T-helper 17 cell (primary cell): ENCODE measurements at places on chromosomes 7 and 10.

- peak; percentile 39 for DNase-seq
Measured at GRCh38 chr7:100604976-100605911, 3.1 kb downstream of the PCOLCE start.

GRCh38 chr7:36615852-36616540, 108.3 kb downstream of the AOAH start:
- no peak for DNase-seq

DNA sequence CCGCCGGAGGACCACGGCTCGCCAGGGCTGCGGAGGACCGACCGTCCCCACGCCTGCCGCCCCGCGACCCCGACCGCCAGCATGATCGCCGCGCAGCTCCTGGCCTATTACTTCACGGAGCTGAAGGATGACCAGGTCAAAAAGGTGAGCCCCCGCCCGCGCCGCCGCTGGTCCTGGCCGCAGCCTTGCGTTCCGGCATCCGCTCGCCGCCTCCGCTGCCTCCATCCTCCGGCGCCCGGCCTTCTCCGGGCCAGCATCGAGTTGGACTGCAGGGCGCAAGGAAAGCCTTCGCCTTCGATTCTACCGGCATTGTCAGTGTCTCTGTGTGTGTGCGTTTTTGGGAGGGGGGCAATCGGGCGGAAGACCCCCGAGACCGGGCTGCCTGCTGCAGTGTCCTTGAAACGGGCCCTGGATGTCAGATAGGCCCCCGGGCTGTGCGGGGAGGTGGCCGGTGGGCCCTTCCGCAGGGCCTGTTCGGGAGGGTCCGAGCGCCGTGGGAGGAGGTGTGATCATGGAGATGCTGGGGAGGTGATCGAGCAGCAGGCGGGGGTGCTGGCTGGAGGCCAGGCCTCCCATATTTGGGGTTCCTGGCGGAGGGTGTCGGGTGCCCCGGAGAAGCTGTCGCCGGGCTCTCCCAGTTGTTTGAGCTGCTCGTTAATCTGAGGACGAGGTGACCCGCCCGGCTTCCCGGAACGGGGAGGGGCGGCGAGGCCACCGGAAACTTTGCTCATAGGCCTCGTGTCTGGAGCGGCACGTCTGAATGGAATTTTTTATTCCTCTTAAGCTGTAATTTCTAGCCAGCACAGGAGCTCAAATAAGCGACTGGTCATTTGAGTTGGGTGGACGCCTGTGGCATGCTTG, 40.8 kb downstream of the HK1 start:
- peak; percentile 58 for DNase-seq

DNA sequence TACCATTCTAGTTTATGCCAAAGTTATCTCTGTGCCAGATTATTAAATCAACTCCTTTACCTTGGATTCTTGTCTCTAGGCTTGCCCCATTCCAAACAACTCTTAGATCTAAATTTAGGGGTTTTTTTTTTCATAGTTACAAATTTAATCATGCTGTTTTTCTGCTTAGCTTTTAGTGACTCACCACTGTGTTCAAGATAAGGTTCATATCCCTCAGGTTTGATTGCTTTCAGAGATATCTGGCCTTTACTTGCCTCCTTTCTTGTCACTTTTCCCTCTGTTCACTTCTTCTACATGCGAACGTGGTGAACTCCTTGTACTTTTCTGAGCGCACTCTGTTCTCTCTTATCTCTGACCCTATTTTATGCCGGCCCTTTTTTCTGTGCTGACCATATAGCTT, 78.2 kb downstream of the VPS50 start:
- no peak for DNase-seq

DNA sequence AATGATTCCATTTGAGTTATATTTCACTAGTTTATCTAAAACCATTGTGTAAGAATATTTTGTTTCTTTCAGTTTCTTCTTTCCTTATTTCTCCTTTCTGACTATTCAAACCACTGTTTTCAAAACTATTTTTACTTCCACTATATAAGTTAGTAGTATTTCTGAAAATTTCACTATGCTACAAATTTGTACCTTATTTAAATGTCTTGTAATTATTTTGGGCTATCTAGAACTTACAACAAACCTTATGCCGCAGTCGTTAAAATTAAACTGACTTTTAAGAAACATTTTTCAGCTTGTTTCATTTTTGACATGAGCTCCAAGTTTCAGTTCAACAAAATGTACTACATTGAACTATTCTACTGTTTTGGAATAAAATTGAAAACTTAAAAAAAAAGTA, 1.8 kb downstream of the TFEC start:
- DNase-seq: no peak

DNA sequence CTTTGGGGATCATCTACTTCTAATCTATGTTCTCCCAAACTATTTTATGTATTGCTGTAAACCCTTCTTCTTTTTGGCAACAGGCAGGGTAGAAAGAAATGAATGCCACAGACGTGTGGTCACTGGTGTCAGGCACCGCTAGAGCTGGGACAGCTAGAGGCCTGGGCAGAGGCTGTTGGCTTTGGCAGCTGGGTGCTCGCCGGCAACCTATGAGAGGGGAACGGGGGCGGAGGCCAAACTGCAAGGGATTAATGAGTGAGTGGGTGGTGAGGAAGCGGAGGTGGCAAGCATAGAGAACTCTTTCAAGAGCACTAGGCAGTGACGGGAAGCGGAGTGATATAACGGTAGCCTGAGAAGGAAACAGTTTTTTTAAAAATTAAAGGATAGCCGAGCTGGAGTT, 78.5 kb downstream of the CREB5 start:
- no peak for DNase-seq

DNA sequence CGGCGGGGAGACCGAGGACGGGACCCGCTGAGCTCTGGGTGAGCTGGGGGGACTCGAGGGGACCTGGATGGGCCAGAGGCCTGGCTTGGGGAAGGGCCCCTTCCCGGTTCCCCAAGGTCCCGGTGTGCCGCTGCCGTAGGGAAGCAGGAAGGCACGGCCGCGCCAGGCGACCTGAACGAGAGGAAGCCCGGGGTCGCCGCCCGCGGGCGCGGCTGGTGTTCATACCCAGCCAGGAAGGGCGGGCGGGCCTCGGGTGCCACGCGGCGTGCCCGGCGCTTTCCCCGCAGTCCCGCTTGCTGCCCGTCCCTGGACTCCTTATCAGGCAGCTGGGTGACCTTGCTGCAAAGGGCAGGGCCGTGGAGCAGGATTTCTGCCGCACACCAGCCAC, 38.0 kb downstream of the ZNF777 start:
- DNase-seq: peak; percentile 25

DNA sequence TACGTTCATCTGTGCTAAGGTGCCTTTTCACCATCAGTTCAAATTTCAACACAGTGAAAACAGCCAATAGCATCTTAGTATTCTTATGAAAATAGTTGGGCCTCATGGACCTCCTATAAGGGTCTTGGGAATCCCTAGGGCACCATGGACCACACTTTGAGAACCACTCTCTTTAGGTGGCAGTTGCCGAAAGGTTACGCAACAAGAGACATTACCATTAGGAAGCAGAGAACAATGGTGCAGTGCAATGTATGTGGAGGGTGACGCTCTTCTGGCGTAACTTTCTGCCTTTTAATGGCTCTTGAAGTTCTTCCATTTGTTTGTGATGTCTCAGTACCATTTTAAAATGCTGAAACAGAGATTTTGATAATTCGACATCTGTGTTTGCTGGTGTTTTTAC, 131.1 kb downstream of the CNNM2 start:
- DNase-seq: no peak

- DNase-seq: no peak
Measured at GRCh38 chr10:64093946-64094535, 572.8 kb downstream of the REEP3 start.
